NCI-H510A (cell line): ENCODE measurements at places on chromosomes 12 and 14.
A peak's percentile ranks its signal among the peaks of the same experiment; 100 is the strongest.

DNA sequence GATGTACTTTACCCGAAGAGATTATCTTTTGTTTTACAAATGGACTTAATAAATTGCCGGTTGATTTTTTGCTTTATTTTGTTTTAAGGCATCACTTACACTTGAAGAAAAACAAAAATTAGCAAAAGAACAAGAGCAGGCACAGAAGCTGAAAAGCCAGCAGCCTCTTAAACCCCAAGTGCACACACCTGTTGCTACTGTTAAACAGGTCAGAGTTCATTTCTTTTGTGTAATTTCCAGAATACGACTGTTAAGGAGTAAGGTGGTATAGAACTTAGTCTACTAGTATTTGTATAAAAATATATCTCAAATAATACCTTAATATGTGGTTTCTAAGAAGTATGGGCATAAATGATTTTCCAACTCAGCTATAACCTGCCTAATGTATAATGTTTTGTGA is 19.6 kb upstream of the SLC17A8 start:
- no peak for DNase-seq

- no peak for DNase-seq
Measured at GRCh38 chr14:33776871-33777270, 174.0 kb downstream of the EGLN3 start.

DNA sequence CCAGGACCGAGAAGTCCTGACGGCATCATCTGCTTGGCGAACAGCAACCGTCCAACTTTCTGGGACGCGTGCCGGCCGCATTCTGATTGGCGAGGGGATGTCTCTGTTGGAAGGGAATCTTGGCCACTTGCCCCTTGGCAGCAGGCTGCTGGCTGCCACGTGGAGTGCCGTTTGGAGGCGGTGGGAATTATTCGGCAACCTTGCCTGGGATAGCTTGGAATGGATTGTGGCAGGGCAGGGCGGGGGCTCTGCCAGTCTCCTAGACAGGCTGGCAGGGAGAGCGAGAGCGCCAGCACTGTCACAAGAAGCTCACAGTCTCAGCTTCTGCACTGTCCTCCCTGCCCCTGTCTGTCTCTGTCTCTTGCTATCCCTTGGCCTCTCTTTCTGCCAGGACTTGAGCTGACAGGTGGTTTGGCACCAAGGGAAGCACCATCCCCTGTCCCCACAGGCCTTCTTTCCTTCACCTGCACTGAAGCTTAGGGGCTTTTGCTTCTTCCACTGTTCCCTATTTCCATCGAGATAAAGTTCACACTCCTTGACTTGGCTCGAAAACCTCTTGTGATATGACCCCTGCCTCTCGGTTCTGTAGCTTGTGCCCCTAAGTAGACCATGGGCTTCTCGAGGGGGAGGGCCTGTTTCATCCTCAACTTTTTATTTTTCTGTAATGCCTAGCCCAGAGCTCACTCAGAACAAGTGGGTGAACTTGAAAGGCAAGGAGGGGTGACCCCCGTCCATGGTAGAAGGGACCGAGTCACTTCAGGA is 201.9 kb downstream of the PHETA1 start:
- DNase-seq, result no peak

DNA sequence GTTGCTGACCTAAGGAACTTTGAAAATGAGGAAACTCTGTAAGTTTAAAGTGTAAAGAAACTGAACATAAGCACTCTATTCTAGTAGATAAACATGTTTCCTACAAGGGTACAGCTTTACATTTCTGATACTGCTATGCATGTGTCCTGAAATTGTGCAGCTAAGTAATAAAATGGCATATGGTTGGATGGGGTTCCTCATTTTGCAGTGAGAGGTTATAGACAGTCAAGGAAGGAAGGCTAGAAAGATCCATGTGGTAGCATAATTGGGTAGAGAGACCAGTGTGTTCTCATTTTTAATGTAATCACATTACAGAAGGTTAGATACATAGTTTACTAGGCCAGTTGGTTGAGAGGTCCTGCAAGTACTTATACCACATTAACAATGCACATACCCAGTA is 477.0 kb downstream of the TMEM121 start:
- DNase-seq, result no peak

DNA sequence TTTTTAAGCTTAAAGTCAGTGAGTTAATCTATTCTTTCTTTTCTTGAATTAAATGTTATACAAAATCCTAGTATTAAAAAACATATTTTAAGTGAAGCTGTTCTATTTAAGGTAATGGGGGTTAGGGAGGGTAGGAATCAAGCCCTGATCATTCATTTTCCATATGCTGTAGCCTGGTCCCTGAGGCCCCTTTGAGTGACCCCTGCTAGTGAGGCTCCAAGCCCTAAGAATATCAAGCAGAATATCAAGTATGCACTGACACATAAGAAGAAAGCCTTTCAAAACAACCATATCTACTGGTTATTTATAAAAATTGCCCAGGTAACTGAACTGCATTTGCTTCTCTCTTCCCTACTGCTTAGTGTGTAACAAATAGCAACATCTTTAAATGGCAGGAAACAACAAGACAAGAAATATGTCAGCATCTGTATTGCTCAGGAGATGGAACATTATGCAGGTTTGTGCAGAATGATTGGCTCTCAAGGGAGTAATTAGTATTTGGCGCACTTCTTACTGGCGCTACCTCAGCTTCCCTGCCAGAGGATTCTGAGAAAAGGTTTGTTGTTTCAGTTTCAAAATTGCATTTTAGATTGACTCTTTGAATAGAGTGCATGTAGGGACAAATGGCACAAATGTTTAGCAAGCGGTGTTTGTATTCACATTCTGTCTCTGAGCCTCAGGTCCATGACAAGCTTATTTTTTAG is 223.0 kb downstream of the DUSP6 start:
- DNase-seq, result no peak

DNA sequence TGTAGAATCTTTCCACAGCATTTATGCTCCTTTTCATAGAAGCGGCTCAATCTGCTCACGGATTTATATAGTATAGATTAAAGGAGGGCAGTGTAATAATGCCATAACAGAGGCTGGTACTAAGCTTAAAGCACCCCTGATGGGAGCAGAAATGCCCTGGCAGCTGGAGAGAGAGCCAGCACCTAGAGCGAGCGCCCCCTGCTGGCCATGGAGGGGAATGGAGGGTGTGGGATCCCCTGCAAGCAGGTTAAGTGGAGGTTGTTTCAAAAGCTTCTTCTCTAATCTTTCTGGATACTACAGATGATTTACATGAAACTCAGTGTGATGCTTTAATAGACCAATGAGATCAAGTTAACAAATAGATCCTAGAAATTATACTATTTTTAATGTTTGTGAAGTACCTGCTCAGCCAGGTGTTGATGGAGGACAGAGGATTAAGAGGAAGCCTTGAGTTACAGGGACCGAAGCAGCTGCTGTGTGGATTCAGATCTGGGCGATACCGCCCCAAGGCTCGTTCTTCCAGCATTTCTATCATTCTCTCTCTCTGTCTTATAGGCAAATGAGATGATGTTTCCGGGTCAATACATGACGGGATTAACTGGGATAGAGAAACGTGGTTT is 1519.3 kb upstream of the TMEM132C start:
- DNase-seq, result no peak

- DNase-seq, result no peak
Measured at GRCh38 chr12:109835827-109836226, 2.6 kb upstream of the TRPV4 start.

GRCh38 chr14:23951590-23952201 is 1.9 kb upstream of the DHRS4 start:
- no peak for DNase-seq

DNA sequence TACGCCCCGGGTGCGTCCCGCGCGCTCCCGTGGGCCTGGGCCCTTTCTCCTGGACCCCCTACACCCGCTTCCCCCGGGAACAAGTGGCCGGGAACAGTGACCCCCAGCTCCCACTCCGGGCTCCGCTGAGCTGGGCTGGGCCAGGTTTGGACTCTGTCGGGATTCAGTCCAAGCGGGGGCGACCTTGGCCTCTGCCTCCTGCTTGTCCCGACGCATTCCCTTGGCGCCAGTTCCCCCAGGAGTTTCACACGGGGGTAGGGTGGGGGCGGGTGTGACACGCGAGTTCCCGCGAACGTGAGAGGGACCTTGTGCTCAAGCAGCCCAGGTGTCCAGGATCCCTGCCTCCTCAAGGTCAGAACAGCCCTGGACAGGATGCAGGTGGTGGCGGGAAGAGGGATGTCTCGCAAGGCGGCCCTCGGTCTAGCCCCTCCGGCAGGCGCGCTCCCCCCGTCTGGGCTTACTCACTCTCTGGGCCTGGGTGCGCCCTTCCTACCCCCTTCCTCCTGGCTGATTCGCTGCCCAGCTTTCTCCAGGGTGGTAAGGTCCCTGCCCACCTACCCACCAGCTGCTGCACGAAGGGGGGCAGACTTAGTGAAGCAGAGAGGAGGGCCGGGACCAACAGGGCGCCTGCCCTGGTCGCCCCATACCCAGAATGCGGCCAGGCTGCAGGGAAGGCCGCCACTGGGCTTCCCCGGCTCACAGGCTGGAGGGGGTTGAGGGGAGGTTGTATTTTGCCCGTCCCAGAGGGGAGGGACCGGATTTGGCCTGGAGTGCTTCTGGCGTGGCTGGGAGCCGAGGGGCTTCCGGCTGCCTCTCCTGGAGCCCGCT is 862 bp downstream of the CRIP2 start:
- no peak for DNase-seq

DNA sequence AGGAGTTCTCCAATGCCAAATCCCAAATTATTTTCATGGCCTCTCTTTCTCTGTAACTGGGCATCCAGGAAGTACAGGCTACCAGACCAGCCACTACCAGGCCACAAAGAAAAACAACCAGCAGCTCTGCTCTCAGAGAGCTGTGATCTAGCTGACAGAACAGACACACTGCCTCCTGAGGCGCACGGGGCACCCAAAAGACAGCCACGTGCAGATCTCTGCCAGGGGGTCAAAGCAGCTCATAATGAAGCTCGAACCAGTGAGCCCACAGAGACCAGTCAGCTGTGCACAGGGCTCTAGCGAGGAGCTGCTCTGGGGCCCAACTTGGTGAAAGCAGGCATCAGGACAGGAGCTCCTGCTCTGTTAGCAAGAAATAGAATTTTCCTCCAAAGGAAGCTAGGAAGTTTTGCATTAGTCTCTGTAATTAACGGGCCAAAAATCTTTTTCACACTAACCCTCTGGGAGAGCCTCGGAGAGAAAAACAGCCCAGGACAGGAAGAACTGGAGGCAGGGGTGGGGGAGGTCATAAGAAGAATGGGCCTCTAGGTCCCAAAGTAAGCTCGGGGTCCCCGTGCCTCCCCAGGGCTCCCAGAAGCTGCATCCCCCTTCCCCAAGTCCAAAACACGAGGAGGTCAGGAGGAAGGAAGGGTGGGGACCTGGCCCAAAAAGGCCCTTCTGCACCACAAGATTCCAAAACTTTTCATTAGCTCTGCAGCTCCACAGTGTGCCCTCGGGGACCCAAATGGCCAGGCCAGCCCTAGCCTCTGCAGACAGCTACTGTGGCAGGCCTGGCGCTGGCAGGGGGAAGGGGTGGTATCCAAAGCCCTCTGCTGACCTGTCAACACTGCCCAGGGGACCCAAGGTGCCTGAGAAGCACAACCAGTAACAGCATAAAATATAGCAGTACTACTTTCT is 30.2 kb downstream of the ACTN1 start:
- DNase-seq, result no peak

- peak; percentile 8 for DNase-seq
Measured at GRCh38 chr14:91373591-91374254, 43.9 kb downstream of the CCDC88C start.

GRCh38 chr12:3418609-3419390 is 72.2 kb upstream of the PRMT8 start:
- DNase-seq, result peak; percentile 47

- DNase-seq, result no peak
Measured at GRCh38 chr14:91228112-91229004, 16.1 kb downstream of the GPR68 start.

DNA sequence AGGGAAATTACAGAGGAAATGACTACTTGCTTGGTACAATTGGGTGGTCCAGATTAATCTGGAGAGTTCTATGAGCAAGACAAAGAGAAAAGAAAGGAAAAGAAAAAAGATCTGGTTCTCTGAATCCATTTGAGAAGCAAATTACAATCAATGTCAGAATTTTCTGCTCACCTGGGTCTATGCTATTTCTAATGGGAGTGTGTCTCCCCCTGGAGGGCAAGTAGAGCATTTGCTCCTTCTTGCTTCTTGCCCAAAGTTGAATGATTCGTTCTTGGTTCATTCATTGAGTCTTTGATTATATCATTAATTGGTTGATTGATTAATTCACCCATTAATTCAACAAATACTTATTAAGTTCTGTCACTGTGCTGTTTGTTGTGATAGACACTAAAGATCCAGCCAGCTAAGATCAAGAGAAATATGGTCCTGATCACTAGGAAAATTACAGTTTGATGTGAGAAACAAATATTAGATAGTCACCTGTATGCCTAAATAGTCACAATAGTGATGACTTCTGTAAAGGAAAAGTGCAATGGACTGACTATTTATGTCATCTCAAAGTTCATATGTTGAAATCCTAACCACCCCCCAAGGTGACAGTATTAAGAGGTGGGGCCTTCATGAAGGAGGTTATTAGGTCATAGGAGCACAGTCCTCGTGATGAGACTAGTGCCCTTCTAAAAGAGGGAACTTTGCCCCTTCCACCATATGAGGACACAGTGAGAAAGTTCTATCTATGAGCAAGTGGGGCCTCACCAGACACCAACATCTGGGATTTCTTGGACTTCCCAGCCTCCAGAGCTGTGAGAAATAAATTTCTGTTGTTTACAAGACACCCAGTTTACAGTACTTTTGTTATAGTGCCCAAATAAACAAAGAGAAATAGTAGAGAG is 8.0 kb upstream of the ASB8 start:
- peak; percentile 3 for DNase-seq

DNA sequence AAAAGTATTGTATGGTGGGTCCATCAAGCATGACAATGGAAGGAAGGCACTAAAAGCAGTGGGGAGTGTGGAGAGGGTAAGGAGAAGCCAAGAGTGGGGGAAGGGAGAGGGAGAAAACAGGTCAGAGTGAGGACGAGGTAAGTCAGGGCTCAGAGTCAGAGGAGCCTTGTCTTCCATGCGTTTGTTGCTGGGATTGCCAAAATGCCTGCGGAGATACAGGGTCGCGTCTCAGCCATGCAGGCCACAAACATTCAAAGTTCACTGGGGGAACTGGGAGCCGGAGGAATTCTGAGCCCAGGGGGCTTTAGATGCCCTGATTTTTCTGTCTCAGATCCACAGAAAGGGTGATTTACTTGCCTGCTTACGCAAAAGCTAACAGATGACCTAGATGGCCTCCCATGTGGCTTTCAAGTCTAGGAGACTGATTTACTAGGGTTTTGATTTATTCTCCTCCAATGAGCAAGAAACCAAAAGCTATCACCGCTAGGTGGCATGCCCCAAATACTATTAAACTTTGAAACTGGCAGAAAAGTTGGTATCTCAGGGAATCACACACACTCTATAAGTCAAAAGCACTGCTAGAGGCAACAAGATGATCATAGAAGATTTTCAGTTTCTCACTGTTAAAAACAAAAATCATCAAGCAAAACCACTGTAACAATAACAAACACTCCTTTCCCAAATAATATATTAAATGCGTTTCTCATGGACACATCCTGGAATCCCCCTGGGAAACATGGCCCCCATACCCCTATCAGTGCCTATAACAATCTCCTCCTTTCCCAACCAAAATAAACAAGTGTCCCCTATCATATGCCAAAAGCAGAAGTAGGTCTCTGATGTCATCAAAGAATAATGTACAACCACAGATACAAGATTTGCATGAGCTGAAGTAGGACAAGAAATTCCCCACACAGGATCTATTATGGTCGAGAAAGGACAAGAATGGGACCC is 26.6 kb upstream of the MDM1 start:
- DNase-seq, result peak; percentile 20

- peak; percentile 57 for DNase-seq
Measured at GRCh38 chr14:92759300-92759678, 10.9 kb upstream of the LGMN start.

GRCh38 chr14:100410056-100410565 is 87.0 kb downstream of the SLC25A47 start:
- no peak for DNase-seq

GRCh38 chr12:86006727-86007126 is 132.6 kb downstream of the NTS start:
- no peak for DNase-seq
